ENCODE measurements at places on chromosomes 3 and 15.

GRCh38 chr3:31449318-31449717 is 83.4 kb upstream of the STT3B start:
- DNase-seq = no peak

DNA sequence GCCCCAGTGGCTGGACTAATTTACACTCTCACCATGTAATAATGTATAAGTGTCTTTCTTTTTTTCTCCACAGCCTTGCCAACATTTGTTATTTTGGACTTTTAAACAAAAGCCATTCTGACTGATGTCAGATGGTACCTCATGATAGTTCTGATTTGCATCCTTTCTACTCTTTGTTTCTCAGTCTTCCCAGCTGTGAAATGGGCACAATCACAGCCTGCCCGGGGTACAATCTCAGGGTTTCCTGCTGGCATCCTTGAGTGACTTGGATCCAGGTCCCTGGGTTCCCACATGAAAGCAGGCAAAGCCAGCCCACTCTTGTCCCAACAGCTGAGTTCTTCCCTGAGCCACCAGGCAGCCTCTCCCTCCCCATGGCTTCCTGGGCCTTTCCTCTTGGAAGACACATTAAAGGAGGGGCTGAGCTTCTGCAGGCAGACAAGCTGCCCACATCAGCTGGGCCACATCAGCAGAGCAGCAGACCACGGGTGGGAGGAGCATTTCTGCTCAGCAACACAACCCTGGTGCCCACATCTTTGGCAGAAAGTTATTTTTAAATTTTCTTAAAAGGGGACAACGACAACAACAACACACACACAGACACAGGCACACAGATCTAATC is 82.0 kb downstream of the MYLK start:
- no peak for DNase-seq

DNA sequence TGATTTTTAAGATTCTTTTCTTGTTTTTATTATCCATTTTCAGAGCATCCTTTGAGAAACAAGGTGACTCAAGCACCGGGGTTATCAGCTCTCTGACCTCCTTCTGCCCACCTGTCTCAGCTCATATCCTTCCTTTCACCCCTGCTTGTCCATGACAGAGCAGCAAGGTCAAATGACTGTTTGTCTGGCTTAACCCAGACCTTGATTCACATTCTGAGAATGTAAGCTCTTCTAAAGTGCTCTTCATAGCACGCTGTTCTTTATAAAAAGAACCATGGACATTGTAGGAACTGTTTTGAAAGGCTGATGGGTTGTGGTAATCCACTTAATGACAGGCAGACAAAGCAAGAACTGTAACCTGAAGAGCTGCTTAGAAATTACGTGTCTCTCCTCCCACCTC is 122.5 kb downstream of the CHST2 start:
- DNase-seq = no peak

- DNase-seq = no peak
Observed at GRCh38 chr3:160765211-160765610, 9.2 kb downstream of the PPM1L start.

- DNase-seq = no peak
Observed at GRCh38 chr15:81752974-81753373, 292.8 kb downstream of the MEX3B start.

DNA sequence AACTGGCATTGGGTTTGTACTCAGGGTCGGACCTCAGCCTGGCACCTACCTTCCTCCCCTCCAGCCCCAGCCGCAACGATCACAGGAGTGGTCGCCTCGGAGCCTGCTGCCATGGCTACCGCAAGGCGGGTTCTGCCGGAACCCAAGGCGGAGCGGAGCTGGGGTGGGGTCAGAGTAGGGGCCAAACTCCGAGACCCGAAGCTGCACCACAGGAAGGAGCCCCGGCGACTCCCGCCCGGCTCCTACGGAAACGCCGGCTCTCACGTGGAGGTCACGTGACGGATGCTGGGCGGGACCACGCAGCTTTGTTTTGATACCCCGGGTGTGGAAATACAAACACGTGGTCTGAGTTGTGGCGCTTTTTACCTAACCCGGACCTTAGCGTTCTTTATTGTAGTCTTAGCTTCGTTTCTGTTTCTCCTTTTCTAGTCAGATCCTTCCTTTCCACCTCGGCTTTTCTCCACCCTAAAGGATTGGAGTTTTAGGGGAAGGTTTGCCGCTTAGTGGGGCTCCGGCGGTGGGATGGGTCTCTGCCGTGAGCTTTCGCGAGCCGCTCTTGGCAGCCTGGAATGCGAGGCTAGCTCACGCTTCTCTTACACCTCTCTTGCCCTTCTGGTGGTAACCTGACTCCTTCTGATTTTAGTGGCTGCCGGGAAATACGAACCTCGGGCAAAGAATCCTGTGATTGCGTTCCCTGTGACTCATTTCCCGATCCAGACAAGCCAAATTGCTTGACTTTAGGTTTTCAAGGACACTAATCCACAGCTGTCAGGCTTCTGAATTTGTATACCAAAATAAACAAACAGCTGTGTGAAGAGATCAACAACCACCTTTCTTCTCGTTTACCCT is at the start of gene HSPBAP1:
Gene HSPBAP1, minus strand, starts transcription at position 264 of the 849 bp plus-strand sequence. Its CDS starts 151 bp downstream, at position 113.
- DNase-seq = peak; percentile 96

DNA sequence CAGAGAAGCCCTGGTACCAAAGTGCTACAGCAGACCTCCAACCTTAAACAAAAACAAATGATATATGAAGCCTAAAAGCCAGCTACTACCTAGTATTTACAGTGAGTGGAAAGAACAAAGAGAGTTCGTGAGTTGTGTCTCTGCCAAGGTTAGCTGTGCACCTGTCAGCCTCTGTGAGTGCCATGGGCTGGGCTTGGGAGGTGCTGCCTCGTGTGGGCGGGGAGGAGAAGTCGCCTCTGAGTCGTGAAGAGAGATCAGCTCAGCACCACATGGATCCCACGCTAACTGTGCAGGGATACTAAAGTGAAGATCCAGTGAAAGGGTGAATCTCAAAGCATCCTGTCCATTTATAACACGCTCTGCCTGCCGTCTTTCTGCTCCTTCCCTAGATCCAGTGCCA is 101.9 kb downstream of the CHDH start:
- DNase-seq = no peak

DNA sequence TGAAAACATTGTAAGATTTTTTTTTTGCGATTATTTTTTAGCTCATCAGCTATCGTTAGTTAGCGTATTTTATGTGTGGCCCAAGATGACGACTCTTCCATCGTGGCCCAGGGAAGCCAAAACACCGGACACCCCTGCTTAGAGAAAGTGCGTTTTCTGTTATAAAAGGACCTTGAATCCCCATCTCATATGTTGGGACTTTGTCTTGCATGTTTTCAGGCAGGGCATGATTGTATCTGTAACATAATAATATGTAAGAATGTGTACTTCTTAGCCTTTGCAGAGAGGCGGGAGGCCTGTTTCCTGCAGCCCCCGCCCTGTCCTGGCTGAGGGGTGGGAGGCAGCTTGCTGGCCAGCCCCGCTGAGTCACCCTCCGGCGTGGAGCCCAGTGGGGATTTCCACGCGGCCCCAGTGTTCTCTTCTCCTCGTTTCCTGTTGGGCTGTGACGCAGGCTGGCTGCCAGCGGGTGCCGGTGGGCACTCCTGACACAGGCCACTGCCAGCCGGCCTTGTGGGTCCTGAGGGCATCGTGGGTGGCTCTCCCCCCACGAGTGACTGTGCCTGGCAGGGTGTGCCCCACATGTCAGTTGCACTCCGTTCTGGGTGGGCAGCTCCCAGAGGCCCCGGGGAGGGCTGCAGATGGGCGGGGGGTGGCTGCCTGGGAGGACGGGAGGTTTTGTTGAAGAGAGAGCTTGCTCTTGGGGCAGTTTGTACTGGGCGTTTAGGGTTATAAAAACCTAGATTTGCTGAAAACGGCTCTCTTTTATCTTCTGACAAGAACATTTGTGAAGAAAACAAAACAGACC is 55.6 kb downstream of the SMAD3 start:
- DNase-seq = peak; percentile 94

- no peak for DNase-seq
Observed at GRCh38 chr15:59616379-59616778, 4.8 kb downstream of the GCNT3 start.

DNA sequence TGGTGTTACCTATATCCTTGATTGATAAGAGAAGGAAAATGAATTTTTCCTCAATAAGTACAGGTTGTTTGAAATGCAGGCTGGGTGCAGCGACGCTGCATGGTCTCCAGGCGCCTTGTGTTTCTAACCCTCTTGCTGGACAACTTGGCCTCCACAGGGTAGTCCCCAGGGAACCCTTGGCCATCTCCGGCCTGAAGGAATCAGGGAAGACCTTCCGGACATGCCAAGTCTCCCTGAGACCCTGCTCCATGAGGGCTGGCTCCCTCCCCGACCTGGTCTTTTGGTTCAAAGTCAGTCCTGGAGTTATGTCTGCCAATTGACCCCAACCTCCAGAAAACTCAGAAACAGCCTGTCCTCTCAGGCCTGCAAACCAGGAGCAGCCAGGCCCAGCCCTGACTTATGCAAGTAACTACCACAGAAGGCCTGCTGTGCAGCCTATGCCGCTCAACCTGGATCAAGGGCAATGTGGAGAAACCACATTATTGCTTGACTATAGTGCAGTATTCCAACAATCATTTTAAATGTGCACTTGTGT is 98.3 kb downstream of the LIPC start:
- no peak for DNase-seq

- no peak for DNase-seq
Observed at GRCh38 chr3:147940405-147941193, 531.4 kb downstream of the ZIC1 start.

- DNase-seq = no peak
Observed at GRCh38 chr3:29475305-29475840, 194.5 kb downstream of the RBMS3 start.

DNA sequence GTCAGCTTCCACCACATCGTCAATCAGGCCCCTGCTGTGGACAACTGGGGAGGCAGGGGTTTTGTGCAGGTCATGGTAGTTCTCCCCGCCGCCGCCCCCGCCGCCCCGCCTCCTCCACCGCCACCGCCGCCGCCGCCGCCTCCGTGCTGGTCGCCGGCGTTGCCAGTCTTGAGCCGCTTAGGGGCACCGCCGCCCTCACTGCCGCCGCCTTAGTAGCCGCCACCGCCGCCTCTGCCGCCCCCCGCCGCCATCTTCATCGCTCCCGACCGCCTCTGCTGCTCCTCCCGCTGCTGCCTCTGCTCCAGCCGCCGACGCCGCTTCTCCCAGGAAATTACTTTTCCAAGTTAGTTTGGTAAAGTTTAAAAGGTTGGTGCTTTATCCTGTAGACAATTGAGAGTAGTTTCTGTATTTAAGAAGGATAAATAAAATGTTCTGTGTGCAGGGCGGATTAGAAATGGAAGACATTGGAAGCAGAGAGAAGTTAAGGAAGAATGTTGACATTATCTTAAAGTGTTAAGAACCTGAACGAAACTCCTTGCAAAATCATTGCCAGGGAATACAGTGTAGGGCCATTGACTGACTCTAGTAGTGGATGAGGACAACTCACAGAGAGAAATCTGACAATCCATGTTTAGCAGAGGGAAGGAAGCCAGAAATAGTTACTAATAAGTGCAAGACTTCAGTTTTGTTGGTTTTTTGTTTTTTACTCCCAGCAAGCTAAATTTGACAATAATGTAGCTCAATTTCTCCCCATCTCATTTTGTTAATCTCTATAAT is 53.0 kb upstream of the GOLGA8A start:
- no peak for DNase-seq

GRCh38 chr15:89631902-89632264 is 23.4 kb downstream of the KIF7 start:
- DNase-seq = no peak

DNA sequence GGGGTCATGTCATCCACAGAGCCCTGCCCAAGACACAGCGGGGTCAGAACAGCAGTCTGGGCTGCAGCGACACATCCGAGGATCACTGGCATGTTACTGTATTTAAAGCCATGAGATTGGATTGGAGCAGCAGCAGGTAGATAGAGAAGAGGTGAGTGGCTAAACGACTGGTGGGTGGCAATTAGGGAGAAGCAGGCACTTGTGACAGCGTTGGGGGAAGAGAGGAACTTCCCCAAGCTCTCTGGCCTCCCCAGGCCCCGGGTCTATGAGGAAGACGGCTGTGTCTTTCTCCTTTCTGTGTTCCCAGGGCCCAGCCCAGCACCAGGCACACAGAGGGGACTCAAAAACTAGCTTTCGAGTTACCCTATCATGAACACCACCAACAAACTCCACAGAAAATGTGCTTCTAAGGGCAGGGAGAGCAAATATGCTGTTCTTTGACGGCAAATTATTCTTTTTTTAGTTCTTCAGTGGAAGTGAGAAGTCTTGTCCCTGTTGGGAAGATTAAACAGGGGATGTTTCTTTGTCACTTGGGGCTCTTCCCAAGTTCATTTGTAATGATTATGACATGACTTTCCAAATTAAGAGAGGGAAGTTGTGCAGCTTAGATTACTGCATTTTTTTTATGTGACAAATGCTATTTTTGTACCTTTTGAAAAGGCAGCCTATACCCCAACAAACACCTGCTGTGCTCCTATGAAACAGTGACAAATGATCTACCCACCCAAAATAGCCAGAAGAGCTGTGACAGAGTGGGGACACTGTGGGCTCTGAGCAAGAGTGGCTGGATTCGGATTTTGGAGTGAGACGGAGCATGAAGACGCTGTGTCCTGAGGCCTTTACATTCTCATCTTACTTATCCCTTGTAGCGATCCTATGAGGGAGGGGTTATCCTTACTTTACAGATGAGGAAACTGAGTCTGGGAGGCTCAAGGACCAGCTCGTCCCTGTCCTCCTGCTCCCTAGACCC is 7.2 kb upstream of the SYNM start:
- DNase-seq = no peak

- no peak for DNase-seq
Observed at GRCh38 chr3:128800241-128801187, 74.5 kb downstream of the RAB7A start.

DNA sequence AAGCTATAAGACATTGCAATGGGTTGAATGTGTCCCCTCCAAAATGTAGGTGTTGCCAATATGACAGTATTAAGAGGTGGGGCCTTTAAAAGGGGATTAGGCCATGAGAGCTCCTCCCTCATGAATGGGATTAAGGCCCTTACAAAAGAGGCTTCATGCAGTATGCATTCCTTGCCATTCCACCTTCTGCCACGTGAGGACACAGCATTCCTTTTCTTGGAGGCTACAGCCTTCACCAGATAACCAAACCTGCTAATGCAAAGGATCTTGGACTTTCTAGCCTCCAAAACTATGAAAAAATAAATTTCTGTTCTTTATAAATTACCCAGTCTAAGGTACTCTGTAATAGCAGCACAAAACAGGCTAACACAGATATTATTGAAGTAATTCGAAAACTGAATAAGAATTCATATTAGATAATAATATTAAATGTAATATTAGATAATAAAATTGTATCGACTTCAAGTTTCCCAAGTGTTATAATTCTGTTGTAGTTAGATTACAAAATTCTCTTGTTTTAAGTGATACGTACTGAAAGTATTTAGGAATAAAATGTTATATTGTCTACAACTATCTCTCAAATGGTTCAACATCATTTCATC is 29.4 kb upstream of the ATP8B4 start:
- DNase-seq = no peak

- peak; percentile 90 for DNase-seq
Observed at GRCh38 chr3:194135806-194136518, at the start of gene HES1. TSS of gene HES1 (plus strand) at chr3:194136148. CDS start at chr3:194136381, 233 bp downstream.

DNA sequence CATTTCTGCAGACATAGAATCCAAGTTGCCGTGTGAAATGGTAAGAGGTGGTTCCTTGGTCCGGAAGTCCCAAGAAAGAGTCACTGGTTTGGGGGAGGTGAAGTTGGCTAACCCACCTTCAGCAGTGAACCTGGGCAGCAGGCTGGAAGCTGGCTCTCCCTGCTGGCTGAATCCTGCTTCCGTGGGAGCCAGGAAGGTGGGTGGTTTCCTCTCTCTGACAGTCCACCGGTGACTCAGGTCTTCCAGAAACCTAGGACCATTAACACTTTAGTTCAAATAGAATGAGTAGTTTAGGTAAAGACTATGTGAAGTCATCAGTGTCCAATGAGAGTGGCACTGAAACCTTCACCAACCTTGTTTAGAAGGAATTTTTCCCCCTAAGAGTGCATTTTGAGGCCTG is 87.4 kb upstream of the CACNA2D3 start:
- no peak for DNase-seq

GRCh38 chr3:16233806-16234205 is 30.9 kb downstream of the DPH3 start:
- DNase-seq = no peak
